ENCODE measurements at places on chromosomes 5 and 9.

DNA sequence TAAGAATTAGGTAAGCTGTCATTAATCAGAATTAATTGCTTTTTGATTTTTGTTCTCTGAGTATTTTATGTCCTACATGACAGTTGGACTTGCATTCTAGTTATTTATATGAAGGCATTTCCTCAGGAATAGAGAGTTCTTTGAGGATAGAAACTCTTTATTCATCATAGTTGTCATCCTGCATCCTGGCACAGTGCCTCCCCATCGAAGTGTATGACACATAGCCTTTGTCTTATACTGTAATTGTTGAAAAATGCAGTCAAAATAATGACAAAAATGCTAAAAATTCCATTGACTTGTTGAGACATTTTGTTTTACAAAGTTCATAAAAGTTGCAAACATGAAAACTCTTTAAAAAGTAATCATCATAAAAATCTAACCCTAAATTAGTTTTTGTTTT, 36.5 kb downstream of the CFAP95 start:
- peak; percentile 5 for DNase-seq

DNA sequence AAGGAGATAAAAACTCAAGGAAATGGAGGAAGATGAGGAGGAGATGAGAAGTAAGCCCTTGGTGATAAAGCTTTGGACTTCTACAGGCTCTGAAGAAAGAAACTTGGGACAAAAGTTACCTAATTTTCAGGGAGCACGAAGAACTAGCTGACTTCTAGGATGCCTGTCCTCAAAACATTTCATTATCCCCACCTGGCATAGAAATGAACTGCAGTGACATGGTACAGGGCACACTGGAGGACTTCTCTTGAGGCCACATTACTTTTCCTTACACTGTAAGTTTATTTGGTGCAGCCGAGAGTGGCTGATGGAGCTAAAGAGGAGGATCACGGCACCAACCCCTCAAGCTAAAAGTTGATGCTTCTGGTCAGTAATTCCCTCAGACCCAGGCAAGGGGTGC, 269.5 kb upstream of the MSX2 start:
- no peak for DNase-seq

DNA sequence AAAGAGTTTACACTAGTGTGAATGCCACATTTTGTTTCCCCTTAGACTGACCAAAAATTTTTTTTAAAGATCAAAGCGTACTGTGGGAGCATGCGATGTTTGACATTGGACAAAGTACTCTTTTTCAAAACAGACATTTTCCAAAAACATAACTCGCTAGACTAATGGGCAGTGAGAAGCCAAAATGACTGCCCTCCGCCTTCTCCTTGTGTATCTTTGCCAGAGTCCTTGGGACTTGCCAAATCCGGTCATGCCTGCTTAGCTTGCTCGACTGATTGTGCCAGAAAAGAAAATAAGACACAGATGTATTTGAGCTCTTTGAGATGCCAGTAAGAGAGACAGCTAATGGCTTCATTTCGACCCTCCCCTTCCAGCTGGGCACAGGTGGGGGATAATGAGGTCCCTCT, 157.5 kb downstream of the MAPKAP1 start:
- DNase-seq: no peak

- DNase-seq: no peak
Measured at GRCh38 chr9:135712613-135713295, 10.8 kb downstream of the KCNT1 start.

- no peak for DNase-seq
Measured at GRCh38 chr5:44860267-44860666, 51.5 kb downstream of the MRPS30 start.

GRCh38 chr5:58357121-58357520, 102.8 kb downstream of the PLK2 start:
- DNase-seq: peak; percentile 16

All from AG04449 (cell line).